NCI-H1436 (cell line): ENCODE measurements at places on chromosomes 13 and 19.

DNA sequence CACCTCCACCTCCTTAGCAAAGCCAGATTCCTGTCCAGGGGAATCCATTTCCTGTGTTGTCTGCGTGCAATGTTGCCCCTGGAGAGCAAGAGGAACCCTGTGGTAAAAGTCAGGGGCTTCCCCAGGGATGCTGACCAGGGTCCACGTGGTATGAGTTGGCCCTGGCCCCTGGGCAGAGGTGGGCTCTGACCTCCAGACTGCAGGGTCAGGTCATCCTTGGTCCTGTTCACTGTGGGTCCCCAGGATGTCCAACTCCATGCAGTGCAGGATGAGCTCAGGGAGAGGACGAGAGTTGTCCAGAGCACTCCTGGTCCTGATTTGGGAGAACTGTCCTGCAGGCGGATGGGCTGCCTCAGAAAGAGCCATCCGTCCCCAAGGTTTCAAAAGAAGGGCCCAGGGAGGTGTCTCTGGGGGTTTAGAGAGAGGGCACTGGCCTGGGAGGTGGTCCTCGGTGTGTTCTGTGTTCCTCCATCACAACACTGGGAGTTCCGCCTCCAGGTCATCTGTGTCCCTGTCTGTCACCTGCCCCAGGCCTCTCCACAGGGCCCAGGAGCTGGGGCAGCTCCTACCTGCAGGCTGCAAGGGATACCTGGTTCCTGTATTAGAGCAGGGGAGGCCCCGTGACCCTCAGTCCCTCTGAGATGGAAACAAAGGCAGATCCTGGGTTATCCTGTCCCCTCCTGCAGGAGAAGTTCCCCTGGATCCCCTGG, 1.2 kb upstream of the CEACAM4 start:
- no peak for DNase-seq

DNA sequence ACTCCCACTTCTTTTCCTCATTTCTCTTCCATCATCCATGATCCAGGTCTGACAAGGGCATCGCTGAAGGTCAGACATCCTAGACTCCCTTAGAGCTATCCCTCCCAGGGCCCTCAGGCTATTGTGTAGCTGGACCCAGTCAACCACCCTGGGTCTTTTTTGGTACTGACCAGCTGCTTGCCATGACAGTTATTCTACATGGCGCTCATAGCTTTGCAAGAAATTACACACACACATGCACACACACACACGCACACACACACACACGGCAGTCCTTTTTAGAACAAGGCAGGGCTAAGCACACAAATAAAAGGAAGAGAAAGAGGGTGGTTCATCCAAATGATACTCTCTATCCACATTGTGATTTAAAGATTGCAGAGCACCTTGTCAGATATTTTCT, 18.3 kb downstream of the SIAH3 start:
- DNase-seq: no peak

- no peak for DNase-seq
Observed at GRCh38 chr19:30547246-30547645, 175.1 kb downstream of the ZNF536 start.

GRCh38 chr13:109810761-109811510, 24.6 kb upstream of the IRS2 start:
- DNase-seq: no peak

DNA sequence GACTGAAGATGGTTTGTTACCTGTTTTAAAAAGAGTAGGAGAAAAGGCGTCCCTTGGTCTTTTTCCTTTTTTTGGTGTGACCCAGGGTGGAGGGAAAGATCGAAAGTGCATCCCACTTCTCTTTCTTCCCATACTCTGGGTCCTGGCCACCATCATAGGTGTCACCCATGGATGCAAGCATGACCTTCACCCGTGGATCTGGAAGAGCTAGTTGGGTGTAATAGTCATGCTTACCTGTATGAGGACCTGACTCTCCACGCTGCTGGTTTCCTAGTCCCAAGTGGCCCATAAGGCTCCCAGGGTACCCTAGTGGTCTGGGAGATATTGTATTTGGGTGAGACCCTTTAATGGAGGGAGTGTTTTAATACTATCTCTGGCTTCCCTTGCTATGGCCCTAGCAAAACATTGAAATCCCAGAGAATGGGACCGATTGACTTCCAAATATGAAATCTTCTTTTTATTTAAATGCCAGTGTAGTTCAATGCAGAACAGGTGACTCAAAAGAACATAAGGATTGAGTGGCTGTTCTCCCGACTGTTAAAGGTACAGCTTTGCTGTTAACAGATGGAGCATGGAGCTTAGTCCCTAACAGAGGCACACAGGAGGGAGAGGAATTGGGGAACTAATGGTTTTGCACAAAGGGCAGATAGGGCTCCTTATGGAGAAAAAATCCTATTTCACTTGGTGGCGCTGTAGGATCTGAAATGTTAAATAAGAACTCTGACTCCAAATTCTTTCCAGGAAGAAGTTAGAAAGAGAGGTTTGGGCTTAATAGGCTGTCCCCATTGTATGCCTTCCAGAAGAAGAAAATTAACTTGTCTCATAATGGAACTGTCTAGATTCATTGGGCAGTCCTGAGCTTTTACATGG, 7.0 kb upstream of the ZNF550 start:
- peak; percentile 23 for DNase-seq

GRCh38 chr13:35475960-35476943, at the start of gene MAB21L1:
Gene MAB21L1, minus strand, starts transcription at chr13:35476689. Its CDS starts 551 bp downstream, at chr13:35476138.
- no peak for DNase-seq

GRCh38 chr19:35168196-35168595, 13.7 kb downstream of the FXYD5 start:
- DNase-seq: no peak

DNA sequence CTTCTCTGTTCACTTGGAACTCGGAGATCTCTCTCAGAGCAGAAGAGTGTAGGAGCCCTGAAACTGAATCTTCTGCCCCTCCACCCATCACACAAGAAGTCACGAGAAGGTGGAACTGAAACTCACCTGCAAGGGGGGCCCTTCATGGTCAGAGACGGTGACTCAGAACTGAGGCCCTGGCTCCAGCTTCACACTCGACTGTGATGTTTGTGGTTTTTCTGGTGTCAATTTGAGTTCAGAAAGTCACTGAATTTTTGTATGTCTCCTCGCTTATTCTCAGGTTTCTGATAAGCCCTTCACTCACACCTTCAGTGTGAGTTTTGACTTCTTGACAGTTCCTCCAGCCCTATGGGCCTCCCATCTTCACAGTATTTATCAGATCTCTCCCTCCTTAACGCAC, 23.1 kb downstream of the SIGLEC5 start:
- no peak for DNase-seq

GRCh38 chr13:26813321-26813979, 52.9 kb upstream of the GPR12 start:
- DNase-seq: no peak

GRCh38 chr13:112657850-112658445, 31.9 kb upstream of the ATP11A start:
- DNase-seq: no peak

DNA sequence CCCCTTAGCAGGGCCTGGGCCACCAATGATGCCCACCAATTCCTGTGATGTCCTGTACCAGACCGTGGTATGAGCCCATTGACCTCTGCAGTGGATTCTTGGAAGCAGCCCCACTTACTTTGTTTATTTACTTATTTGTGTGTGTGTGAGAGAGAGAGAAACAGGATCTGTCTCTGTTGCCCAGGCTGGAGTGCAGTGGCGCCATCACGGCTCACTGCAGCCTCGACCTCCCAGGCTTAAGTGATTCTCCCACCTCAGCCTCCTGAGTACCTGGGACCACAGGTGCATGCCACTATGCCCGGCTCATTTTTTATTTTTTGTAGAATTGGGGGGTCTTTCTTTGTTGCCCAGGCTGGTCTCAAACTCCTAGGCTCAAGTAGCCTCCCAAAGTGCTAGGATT, 13.0 kb downstream of the MYO9B start:
- DNase-seq: no peak

GRCh38 chr13:82963226-82964099, 918.8 kb downstream of the SLITRK1 start:
- no peak for DNase-seq

GRCh38 chr19:30999726-31000125, 349.5 kb downstream of the TSHZ3 start:
- DNase-seq: no peak

GRCh38 chr19:17794731-17795494, at the start of gene B3GNT3:
Gene B3GNT3, plus strand, starts transcription at chr19:17795138. Its CDS starts 12,670 bp downstream, at chr19:17807808.
- peak; percentile 44 for DNase-seq

- no peak for DNase-seq
Observed at GRCh38 chr13:23570099-23570920, at the start of gene TNFRSF19. Gene TNFRSF19, plus strand, starts transcription at chr13:23570412. Its CDS starts 19,772 bp downstream, at chr13:23590184.

DNA sequence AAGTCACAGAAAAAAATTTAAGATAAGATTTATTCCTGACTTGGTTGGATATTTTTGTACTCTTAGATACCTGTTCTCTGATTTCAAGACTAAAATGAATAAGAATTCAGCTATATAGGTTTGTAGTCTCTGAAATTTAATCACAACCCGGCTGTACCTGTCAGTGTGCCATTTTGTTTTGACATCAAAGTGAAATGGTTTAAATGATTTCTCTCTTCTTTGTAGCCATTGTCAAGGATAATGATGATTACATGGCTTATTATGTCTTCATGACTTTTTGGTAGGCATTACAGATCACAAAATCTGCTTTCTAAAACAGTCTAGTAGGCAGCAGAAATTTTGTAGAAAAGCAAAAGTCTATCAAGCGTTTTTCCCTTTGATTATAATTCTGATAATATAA, 72.5 kb downstream of the PCDH17 start:
- no peak for DNase-seq

GRCh38 chr13:44004878-44005277, 125.2 kb downstream of the LACC1 start:
- DNase-seq: no peak

GRCh38 chr13:26618726-26619125, 61.2 kb downstream of the WASF3 start:
- DNase-seq: no peak

- DNase-seq: no peak
Observed at GRCh38 chr19:16228637-16229321, 31.1 kb downstream of the AP1M1 start.

DNA sequence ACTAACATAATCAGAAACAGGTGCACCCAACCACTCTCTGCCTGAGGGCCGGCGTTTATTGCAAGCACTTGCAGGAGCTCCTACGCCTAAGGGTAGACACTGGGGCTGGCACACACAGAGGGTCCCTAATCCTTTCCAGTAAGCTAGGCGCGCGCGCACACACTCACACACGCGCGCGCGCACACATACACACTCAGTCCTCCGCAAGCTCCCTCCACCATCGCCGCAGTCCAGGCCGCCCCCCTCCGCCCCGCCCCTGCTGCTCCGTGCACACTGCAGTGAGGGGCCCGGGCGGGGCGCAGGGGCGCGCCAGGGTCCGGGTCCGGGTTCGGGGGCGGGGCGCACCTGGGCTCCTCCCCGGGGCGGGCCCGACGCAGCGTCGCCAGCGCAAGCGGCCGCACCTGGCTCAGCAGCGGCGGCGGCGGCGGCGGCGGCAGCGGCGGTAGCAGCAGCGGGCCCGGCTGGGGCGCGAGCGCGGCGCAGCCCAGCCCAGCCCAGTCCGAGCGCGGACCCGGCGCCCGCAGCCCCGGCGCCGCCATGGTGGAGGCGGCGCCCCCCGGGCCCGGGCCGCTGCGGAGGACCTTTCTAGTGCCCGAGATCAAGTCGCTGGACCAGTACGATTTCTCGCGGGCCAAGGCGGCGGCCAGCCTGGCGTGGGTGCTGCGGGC, at the start of gene CAMSAP3:
CAMSAP3 (plus strand) TSS at position 398 of the 668 bp plus-strand sequence; CDS start at position 538, 140 bp downstream.
- DNase-seq: peak; percentile 81

DNA sequence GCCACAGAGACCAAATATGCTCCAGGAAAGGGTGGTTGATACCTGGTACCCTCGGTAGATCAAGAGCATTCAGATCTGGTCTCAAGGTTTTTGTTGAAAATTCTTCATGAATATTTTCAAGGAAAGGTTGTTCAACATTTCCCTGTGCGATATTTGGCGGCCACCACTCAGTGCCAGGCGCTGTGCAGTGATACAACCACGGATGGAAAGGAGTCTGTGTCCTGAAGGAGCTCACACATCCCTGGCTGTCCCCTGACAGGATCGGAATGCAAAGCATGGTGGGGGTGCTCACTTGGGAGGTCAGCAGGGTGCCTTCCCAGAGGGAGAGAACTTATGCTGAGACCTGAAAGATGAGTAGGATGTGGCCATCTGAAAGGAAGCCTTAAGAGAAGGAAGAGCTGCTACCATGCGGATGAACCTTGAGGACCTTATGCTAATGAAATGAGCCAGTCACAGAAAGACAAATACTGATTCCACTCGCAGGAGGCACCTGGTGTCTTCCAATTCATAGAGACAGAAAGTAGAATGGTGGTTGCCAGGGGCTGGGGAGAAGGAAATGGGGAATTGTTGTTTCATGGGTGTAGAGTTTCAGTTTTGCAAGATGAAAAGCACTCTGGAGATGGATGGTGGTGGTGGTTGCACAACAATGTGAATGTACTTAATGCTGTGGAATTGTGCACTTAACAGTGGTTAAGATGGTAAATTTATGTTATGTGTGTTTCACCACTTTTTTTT, 41.6 kb downstream of the HSPH1 start:
- no peak for DNase-seq

DNA sequence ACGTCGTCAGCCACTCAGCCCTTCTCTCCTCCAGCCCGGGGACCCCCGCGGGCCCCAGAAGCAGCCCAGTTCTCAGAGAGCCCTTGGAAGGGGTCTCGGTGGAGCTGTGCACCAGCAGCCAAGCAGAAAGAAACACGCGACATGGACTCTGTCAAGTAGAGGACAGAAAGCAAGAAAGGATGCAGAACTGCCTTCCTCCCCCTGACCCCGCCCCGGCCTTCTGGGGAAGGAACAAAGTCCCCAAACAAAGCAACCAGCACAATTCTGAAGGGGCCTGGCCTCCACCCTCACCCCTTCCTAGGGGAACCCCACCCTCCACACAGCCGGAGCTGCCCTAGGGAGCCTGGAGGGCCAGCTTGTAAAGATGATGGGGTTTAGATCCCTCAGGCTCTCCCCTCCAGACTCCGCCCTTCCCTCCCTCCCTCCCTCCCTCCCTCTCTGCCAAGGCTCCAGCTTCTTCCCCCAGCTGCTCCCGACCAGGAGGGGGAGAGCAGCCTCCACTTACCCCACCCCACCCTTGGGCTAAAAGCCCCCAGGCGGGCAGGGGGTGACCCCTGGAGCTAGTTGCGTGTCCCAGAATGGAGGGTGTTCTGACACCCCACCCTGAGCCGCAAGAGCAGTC, 7.8 kb downstream of the LYL1 start:
- DNase-seq: no peak

- no peak for DNase-seq
Observed at GRCh38 chr19:21912654-21913053, 76.7 kb upstream of the ZNF43 start.

GRCh38 chr19:41356984-41357739, 3.4 kb upstream of the TGFB1 start:
- no peak for DNase-seq

- no peak for DNase-seq
Observed at GRCh38 chr19:46160233-46160775, 12.3 kb downstream of the IGFL2 start.

- no peak for DNase-seq
Observed at GRCh38 chr13:41597348-41598041, 140.1 kb downstream of the RGCC start.

- no peak for DNase-seq
Observed at GRCh38 chr13:35388441-35389355, 87.8 kb downstream of the MAB21L1 start.

GRCh38 chr19:8320564-8321066, 560 bp downstream of the NDUFA7 start:
- DNase-seq: no peak
